ENCODE measurements at places on chromosomes 2 and 18.

DNA sequence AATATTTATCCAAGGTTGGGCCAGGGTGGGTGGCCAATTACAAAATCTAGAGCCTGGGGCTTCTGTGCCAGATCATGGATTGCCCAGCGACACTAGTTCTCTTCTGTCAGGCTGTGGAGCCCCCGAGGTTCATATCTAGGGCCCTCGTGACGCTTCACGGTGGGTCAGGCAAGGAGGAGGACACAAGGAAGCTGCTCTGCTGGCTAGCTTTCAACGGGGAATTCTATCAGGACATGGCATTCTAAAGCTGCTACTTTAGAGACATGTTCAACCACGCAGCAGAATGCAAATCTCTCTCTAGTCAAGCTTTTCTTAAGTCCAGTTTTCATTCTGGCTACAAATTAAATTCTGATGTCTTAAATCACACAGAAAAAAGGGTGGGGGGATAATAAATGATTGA lies 180.2 kb downstream of the THADA start:
- no peak for DNase-seq

DNA sequence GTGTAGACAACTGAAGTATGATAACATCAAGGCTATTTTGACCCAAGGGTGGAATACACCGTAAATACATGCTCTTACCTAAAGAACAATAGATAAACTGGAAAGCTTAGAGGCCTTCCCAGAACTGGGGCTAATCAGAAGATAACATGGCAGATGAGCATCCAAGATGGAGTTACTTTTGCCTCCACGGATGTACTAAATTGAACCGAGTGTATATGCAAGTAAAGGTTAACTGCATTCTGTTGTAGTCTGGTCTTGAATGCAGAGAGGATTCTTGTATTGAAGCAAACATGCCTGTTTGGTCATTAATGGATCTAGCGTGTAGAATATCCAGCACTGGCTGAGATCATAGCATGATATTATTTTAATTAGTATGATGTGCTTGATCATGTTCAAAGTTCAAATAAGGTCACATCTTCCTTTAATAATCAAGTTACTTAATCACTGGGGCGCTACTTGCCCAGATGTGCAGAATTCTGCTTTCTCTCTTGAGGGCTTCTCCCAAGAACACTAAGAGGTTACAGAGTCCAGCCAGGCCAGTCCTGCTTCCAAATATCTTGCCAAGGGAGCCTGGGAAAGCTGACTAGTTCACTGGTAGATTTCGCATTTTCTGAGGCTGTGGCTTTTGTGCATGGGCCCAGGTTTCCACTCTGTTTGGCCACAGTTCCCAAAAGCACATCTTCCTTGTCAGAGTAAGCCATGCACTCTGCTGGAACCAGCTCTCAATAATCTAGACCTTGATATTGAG lies 37.5 kb upstream of the ACSL3 start:
- DNase-seq = no peak

DNA sequence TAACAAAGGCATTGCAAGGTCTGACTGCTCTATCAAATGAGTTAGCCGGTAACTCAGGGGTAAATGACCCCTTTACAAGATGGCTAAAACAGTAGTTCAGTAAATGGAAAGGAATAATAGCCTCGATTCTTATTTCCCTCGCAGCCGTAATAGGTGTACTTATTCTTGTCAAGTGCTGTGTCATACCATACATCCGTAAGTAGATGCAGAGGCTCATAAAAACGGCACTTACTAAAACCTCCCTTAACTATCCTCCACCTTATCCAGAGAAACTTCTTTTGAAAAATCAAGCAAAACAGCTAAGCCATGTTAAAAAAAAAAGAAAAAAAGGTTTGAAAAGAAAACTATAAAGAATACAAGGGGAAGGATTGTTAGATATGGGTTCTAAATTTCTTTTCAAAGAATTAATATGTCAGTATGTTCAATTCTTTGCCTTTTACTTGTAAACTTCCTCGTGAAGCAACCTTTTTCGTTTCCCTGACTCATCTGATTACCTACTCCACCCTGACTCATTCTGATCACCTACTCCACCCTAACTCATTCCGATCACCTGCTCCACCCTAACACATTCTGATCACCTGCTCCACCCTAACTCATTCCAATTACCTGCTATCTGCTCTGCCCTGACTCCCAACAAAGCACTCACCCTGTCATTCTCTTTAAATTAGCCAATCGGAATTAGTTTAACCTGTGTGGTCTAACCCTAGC lies 127.5 kb downstream of the SPAG16 start:
- no peak for DNase-seq

- no peak for DNase-seq
Measured at GRCh38 chr2:51350100-51350499, 318.2 kb upstream of the NRXN1 start.

DNA sequence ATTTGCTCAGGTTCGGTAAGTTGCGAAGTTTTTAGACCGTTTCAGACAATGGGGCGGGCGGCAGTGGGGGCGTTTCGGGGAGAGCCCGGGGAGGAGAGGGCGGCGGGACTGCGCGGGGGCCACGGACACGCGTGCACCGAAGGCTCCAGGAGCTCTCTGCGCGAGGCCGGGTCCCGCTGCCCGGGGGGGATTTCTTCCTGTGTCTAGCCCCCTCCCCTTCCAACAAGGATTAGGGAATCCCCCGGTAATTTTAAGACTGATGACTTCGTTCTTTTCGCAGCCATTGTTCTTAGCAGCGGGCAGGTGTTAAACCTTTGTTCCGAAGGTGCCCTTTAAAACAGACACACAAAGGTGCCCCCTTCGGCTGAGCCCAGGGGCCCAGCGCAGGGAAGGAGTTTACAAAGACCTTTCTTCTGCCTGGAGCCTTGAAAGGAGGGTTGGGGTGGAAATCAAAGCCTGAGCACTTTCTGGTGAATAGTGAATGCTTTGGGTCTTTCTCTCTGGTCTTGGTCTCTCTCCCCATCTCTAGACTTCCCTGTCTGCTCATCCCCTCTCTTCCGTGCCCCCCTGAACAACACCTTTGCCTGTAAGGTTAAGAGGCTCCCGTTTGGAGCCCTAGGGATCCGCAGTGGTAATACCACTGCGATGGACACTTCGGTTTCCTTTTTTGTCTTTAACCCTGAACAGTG lies 2.1 kb downstream of the TRIB2 start:
- DNase-seq = peak; percentile 19

DNA sequence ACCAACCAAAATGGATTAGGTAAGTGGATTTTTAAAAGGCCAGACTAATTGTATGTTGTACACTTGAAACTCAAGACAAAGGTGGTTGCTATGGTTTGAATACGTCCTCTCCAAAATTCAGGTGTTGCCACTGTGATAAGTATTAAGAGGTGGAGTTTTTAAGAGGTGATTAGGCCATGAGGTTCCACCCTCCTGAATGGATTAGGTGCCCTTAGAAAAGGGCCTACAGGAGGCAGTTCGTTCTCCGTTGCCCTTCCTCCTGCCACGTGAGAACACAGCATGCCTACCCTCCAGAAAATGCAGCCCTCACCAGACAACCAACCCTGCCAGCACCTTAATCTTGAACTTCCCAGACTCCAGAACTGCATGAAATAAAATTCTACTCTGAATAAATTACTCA lies 51.2 kb downstream of the CHMP3 start:
- no peak for DNase-seq

DNA sequence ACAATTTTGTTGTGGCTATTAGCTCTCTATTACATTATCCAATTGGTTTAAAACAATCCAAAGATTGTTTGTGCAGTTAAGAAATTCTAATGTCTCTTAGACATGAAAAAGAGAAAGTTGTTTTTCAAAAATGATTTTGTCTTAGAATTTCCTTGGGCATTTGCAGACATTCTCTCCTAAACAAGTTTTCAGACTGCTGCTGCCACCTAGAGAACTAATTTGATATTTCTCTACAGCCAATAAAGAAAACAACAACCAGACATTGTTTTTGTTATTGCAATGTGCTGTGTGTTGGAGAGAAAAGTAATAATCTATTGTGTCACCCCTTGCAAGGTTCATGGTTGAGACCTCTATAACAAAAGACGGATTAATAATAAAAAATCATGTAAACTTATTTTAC lies 119.0 kb upstream of the SYT4 start:
- no peak for DNase-seq

DNA sequence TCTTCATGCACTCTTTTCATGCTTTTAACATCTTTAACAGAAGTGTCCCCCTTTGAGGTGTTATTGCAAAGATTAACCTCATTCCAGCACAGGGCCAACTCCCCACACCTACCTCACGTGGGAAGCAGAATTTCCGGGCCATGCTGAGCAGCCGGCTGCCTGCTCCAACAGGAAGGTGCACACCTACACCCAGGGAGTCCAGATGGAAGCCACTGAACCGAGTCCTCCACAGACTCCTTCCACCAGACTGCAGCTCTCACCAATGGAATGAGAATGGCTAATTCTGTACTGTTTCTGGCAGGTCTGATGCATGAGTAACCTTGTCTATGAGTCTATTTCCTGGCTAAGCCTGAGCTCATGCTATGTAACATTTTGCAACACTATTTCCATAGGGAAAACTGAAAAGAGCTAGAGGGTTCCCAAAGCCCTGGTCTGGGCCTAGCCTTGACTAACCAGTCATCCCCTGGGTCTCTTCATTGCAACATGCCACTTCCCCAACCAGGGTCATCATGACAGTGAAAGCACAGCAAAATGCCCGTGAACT lies 11.0 kb downstream of the ERFE start:
- DNase-seq = no peak

DNA sequence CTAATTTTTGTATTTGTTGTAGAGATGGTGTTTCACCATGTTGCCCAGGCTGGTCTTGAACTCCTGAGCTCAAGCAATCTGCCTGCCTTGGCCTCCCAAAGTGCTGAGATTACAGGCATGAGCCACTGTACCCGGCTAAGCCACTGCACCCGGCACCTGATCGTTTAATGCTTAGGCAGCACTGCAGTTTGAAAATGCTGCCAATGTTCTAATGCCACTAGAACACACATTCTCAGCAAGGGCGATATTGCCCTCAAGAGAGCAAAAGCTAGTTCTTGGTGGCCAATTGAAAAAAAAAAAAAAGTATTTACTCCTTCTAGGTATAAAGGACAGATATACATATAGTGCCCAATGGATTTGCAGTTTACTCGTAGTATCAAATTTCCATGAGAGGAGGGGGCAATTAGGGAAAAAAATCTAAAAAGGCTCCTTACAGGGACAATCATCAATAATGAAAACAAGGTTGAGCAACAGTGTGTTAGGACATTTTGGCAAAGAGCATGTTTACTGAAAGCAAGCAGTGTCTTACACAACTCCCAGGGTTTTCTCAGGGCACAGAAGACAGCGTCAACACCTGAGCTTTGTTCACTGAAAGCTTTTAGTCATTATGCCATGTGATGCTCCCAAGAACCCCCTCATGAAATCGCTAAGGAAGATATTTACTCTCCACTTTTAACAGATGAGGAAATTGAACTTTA lies 199.9 kb upstream of the PKDCC start:
- no peak for DNase-seq

- DNase-seq = no peak
Measured at GRCh38 chr2:20224164-20224715, 690 bp downstream of the SDC1 start.

DNA sequence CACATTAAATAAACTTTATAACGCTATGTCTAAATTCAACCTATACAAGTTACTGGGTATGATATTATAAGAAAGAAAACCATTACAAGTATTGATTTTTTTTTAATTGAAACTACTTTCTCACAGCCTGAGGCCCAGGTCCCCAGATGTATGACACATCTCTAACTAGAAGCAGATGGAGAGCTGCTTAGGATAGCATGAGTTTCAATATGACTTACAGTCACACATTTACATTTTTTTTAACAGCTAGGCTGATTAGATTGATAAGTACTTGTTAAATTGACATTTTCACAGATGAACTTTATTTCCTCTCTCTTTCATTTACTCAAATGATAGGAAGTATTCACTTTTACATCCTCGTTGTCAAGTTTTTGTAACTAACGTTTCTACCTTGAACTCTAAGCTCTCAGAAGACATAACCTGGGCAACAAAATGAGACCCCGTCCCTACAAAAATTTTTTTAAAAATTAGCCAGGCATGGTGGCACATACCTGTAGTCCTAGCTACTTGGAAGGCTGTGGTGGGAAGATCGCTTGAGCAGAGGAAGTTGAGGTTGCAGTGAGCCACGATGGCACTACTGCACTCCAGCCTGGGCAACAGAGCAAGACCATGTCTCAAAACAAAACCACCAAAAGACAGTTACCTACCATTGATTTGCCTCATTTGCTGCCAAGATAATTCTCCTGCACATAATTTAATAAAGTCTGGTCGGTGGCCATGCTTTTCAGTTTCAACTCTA lies 52.4 kb downstream of the STK39 start:
- peak; percentile 48 for DNase-seq

DNA sequence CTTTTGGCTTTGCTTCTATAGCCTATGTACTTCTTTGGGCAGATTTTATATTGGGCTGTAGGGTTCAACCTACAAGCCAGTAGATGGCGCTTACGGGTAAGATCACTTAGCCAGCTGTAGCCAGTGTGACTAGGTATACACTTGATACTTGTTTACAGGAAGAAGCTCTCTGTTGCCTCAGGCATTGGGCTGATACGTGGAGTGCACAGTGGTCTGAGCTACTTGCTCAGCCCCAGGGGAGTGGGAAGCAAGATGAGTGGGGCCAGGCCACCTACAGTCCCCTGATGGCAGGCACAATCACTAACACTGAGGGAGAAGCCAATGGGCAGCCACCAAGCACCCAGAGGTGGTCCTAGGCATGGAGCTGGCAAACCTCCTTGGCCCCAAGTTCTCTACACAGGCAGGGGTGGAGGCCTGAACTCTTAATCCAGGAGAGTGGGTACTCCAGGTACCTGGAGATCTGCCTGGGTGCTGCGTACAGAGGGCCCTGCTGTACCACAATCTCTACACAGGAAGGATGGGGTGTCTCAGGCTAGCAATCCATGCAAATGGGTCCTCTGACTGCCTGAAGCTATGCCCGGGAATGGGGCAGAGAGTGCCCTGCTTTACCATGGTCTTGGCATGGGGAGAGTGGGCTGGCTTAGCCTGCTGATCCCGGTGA lies 122.2 kb downstream of the NCOA1 start:
- no peak for DNase-seq

GRCh38 chr2:169001116-169001815 lies 29.9 kb downstream of the ABCB11 start:
- no peak for DNase-seq

- no peak for DNase-seq
Measured at GRCh38 chr2:239095460-239096081, 247.7 kb downstream of the TWIST2 start.

DNA sequence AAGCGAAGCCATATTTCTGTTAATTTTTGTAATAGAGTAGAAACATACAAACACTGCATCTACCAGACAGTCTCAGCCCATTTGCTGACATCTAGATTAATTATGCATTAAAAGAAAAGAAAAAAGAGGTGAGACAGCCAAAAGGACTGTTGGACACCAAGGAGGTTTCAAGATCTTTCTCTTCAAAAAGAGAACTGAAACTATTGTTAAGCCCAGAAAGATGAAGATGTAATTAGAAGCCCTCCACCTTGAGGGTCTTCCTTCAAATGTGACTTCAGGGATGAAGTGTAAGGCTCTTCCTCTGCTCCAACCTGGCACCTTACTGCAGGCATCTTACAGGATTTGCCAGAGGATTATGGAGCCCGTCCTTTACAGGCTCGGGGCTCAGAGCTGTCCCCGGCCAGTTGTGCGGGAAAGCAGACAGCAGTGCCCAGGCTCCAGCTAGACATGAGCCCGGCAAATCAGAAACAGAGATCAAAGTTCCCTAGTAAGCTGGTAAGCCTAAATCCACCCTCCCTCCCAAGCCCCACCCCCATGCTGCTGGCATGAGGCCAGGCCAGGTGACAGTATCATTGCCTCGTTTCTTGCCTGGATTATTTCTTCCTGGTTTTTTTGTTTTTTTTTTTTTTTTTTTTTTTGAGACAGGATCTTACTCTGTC lies 38.9 kb downstream of the ADI1 start:
- DNase-seq = no peak

- DNase-seq = no peak
Measured at GRCh38 chr2:174764280-174765255, at the start of gene CHRNA1. TSS of gene CHRNA1 (minus strand) at chr2:174764472. CDS start at chr2:174764394, 78 bp downstream.

All from T-helper 2 cell (primary cell).